AG08396 (cell line): ENCODE measurements at places on chromosomes 5 and 9.

DNA sequence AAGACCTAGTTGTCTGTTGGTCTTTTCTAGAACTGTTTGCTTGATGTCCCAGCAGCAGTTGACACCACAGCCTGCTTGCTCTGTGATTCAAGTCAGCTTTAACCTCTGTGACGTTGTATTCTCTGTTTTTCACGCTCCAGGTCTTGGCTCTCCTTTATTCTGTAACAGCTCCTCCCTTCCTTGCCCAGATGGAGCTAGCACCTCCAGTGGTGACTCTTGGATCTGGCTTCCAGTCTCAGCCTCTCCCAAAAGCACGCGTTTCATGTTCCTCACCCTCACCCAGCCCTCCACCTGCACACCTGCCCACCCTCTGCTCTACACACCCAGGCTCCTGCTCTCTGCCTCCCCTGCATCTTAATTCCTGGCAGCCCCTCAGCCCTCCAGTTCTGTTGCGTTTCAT lies 50.6 kb downstream of the DMRT1 start:
- DNase-seq = no peak

DNA sequence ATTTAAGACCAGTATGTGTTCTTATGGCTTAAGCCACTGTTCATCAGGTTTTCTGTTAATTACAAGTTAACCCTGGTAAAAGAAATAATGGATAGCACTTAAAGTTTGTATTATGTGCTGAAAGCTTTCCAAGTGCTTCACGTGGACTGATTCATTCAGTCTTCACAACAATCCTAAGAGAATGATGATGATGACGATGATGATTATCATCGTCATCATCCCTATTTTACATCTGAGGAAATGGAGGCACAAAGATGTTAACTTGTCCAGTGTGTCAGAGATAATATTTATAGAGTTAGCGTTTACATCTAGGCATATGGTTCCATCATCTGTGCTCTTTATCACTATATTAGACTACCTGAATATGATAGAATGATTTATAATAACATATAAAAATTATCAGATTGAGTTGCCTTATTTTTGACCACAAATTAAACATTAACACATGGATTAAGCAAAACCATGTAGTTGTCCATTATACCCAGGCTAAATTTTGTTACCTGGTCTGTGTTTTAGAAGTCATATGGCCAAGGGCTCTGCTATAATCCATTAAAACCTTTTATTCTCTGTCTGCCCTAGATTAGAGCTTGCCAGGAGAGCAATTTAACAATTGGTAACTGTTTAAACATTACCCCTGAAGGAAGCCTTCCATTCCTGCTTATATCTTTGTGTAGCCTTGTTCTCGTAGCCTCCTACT lies 102.3 kb upstream of the MAP3K1 start:
- DNase-seq = no peak

GRCh38 chr5:132595624-132596023 lies 38.8 kb downstream of the RAD50 start:
- no peak for DNase-seq

- DNase-seq = no peak
Measured at GRCh38 chr9:35912791-35913400, 3.6 kb downstream of the SPAAR start.
